ENCODE measurements at places on chromosomes 1 and 21.
A peak's percentile ranks its signal among the peaks of the same experiment; 100 is the strongest.

- DNase-seq: no peak
Measured at GRCh38 chr1:90027281-90027680, 32.4 kb downstream of the ZNF326 start.

GRCh38 chr1:210482945-210483617 is 154.4 kb downstream of the HHAT start:
- no peak for DNase-seq

DNA sequence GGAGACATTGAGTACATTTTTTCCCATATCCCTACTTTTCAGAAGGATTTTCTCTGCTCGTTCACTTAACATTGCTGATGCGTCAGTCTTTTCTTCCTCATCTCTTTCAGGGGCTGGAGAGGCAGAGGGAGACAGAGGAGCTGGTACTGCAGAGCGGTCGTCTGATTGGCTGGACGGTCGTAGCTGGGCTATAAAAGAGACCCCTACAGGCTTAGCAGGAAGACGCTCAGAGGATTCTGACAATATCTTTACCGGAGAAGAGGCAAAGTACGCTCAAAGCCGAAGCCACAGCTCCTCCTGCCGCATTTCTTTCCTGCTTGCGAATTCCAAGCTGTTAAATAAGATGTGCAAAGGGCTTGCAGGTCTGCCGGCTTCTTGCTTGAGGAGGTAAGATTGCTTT is at the start of gene RGS4:
TSS of gene RGS4 (plus strand) at position 220 of the 400 bp plus-strand sequence. CDS start at position 344, 124 bp downstream.
- DNase-seq: peak; percentile 78

GRCh38 chr1:33805988-33806387 is 57.9 kb upstream of the HMGB4 start:
- no peak for DNase-seq

GRCh38 chr1:21290546-21290944 is 282 bp upstream of the ECE1 start:
- no peak for DNase-seq

- DNase-seq: no peak
Measured at GRCh38 chr1:38118976-38119375, 72.4 kb upstream of the POU3F1 start.

- peak; percentile 46 for DNase-seq
Measured at GRCh38 chr1:16067127-16067768, 6.2 kb downstream of the FAM131C start.

GRCh38 chr21:45257673-45258341 is 29.9 kb downstream of the POFUT2 start:
- DNase-seq: peak; percentile 77

- DNase-seq: no peak
Measured at GRCh38 chr1:174966008-174966572, 33.7 kb upstream of the CACYBP start.
